ENCODE measurements at places on chromosomes 11 and 22.
A peak's percentile ranks its signal among the peaks of the same experiment; 100 is the strongest.

- no peak for DNase-seq
Measured at GRCh38 chr22:45818424-45819085, 146.9 kb downstream of the ATXN10 start.

GRCh38 chr11:133808393-133809140 lies 36.7 kb downstream of the SPATA19 start:
- no peak for DNase-seq

DNA sequence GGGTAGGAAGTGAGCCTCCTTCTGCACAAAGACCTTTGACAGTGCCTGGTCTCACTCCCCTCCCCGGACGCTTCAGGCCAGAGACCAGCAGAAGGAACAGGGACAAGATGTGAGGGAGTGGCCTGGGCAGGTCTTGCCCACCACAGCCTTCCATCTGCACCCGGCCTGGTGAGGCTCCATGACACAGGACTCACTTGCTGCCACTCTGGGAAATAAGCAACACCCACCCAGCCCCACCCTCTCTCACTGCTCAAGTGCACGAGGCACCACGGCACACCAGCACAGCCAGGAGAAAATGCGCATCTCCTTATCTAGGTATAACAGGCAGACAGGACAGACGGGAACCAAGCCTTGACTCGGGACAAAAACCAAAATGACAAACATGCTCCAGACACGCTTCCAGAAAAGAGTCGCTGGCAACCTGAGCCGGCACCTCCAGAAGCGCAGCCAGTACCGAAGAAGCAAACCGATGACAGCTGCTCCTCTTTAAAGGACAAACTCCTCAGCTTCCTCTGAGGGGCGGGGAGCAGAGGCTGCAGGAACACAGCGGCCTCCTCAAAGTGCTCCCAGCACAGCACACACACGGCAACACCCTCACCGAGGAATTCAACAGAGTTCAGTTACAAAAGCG lies 41.7 kb downstream of the BRD1 start:
- no peak for DNase-seq

DNA sequence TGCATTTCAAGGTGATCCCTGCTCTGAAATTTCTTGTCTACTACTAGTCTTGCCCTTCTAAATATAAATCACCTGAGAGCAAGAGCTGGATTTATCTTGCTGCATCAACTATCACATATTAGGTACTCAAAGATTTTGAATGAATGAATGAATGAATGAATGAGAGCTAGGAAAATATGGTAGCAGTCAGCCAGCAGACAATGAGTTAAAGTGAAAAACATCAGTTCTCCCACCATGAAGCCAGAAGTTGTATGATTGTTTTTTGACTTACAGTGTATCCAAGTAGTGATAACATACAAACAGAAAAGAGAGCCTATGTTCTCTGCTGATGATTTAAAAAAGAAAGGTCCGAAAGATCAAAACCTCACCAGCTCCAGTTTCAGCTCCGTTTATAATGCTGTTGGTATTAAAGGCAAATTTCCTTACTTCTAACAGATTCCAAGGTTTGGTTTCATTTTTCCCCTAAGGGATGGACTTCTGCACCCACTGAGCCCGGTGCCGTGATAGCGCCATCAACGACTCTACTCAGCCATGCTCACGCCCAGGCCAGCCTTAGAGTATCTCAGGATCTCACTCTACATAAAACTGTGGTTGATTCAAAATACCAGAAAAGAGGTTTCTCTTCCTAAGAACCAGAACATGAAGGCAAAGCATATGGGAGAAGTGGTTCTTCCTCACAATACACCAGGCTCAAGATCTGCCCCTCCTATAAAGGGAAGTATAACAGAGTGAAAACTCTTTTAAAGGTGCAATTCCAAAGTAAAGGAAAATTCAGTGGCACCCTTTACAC lies 92.0 kb downstream of the SGSM3 start:
- peak; percentile 24 for DNase-seq

GRCh38 chr11:47317064-47317828 lies 35.3 kb downstream of the MYBPC3 start:
- no peak for DNase-seq

GRCh38 chr22:21451545-21452520 lies 15.4 kb upstream of the TMEM191C start:
- no peak for DNase-seq

GRCh38 chr11:75536786-75537641 lies 11.3 kb upstream of the GDPD5 start:
- DNase-seq: no peak

- no peak for DNase-seq
Measured at GRCh38 chr11:128595775-128596174, 8.4 kb upstream of the ETS1 start.

DNA sequence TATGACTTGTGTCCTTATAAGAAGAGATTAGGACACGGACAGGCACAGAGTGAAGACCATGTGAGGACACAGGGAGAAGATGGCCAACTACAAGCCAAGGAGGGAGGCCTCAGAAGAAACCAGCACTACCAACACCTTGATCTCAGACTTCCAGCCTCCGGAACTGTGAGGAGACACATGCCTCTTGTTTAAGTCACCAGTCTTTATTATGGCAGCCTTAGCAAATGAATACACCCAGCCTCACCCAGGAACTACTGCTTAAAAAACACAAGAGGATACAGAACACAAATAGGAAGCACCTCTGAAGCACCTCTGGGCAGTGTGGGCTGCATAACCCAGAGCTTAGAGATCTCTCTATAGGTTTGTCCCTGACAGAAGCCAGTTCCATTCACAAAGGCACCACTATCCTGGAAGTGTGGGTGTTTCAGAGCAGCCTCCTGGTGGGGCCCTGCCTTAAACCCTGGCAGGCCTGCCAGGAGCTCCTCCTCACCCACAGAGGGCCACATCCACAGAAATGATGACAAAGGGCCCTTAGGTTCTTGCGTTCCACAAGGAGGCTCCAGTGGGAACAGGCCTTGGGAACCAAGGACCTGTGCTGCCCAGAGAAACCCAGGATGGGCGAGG lies 58.8 kb downstream of the CHRDL2 start:
- no peak for DNase-seq

DNA sequence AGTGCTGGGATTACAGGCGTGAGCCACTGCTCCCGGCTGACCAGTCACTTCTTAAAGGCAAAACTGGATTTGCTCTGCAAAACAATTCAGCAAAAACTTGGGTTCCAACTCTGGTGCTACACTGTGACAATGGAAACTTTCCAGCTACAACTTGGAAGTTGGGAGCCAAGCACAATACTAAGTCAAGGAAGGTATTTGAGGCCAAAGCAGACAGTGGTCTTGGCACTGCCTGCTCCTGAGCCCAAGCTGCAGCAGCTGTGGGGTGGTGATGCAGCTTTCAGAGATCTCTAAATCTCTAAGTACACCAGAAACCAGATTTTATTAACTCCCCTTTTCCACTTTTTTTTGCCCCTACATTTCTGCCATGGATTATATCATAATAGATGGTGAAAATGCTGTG lies 17.5 kb downstream of the ADM start:
- no peak for DNase-seq

GRCh38 chr11:19580646-19581045 lies 132.0 kb upstream of the NAV2 start:
- DNase-seq: no peak

GRCh38 chr11:132471466-132471865 lies 1060.8 kb downstream of the OPCML start:
- no peak for DNase-seq

DNA sequence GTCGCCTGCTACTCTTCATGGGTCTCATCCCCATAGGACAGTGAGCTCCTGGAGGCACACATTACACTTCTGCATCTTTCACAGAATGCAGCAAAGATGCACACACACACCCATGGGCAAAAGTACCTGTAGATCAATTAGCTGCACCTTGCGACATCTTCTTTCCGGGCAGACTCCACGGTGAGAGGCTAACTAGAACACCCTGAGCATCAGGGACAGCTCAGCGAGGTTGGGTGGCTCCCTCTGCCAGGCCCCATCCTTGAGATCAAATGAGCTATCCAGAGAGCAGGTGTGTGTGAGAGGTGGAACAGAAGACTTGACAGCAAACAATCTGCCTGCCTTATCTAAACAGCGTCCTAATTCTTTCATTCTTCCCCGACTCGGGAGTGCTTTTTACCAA lies 96.1 kb upstream of the BID start:
- no peak for DNase-seq

GRCh38 chr11:122105044-122105758 lies 10.8 kb downstream of the BLID start:
- peak; percentile 69 for DNase-seq

DNA sequence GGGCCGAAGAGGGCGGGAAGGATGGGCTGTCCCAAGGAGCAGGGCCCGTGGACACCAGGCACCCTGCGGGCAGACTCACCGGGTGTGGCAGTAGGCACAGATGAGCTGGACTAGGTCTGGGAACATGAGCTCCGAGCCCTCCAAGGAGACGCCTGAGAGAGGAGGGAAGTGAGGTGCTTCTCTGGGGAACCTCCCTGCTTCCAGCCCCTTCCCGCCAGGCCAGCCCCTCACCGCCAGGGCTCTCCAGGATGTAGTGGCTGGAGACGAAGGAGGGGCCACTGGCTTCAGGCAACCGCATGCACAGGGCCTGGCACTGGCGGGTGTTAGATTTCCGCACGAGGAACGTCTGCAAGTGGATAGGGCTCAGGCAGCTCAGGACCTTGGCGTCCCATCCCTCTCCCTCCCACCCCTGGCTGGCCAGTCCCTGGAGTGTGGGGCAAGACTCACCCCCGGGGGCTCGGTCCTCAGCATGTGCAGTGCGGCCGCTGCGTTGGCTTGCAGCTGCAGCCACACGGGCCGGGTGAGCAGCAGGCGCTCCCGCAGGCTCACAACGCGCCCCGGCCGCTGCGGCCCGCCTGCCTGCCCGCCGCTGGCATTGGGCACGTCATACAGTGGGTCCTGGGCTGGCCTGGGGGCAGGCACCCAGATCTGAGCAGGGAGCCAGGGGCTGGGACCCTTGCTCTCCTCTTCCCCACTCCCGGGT lies 552 bp downstream of the RIN1 start:
- no peak for DNase-seq

- DNase-seq: peak; percentile 16
Measured at GRCh38 chr11:84924154-84924692, 702.9 kb downstream of the DLG2 start.

DNA sequence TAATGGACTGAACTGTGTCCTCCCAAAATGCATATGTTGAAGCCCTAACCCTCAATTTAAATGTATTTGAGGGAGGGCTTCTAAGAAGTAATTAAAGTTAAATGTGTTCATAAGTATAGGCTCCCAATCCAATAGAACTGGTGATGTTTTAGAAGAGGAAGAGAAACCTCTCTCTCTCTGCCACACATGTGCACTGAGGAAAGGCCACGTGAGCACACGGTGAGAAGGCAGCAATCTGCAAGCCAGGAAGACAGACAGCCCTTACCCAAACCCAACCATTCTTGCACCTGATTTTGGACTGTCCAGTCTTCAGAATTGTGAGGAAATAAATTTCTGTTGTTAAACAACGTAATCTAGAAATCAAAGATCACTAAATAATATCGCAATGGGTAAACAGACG lies 501.5 kb upstream of the ARHGAP42 start:
- no peak for DNase-seq

GRCh38 chr11:36354221-36355003 lies 58.3 kb downstream of the PRR5L start:
- DNase-seq: no peak

- DNase-seq: peak; percentile 30
Measured at GRCh38 chr11:48028914-48029680, 48.7 kb downstream of the PTPRJ start.

GRCh38 chr11:95508219-95508890 lies 277.4 kb upstream of the SESN3 start:
- DNase-seq: no peak

- DNase-seq: no peak
Measured at GRCh38 chr11:132866783-132867545, 665.3 kb downstream of the OPCML start.

DNA sequence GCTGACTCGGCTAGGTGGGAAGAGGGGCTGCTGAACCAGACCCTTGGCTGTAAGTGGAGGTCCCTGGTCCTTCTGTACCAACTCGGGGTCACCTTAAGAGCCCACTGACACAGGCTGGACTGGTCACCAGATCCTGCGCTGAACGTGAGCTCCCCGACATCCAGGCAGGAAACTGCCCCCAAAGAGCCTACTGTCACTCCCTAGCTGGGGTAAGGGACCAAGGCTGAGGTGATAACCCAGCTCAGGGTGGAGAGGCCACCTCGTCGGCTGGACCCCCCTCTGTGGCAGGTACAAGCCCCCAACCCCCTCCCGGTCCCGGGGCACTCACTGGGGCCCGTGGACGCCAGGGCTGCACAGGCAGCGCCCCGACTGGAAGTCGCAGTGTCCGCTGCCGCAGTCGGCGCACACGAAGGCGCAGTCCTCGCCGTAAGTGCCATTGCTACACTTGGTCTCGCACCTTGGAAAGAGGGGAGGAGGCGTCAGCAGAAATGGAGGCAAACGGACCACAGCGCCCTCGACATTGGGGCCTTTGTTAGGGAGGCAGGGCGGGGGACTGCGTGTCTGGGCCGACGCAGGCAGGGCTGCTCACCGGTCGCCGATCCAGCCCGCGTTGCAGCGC lies 7.4 kb downstream of the SCARF2 start:
- no peak for DNase-seq

GRCh38 chr11:42552786-42553185 lies 759.0 kb upstream of the API5 start:
- DNase-seq: no peak

DNA sequence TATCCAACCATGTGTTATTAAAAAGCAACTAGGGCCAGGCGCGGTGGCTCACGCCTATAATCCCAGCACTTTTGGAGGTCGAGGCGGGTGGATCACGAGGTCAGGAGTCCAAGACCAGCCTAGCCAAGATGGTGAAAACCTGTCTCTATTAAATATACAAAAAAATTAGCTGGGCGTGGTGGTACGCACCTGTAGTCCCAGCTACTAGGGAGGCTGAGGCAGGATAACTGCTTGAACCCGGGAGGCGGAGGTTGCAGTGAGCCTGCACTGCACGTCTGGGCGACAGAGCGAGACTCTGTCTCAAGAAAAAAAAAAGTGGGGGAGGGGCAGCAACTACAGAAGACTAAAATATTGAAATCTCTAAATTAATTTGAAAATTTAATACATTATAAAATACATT lies 18.4 kb downstream of the CHORDC1 start:
- DNase-seq: no peak

All from Ammon's horn (tissue), 1 donor.